ENCODE measurements at places on chromosomes 6 and 20.

DNA sequence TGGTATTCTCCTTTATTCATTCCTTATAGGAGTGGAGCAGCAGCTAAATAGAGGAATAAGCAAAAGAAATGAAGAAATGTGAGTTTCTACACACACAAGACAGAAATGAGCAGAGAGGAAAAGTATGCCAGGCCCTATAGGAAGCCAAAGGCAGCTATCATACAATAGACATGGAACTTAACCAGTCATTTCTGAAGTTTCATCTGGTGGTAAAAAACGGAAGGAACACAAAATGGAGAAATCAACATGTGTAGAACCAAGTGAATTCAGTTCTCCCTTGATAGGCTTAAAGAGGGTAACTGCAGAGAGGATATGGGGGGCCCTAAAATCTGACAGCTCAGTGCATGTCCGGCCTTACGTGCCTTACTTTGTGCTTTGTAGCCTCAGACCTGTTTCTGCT, 44.6 kb downstream of the TSBP1 start:
- no peak for DNase-seq

DNA sequence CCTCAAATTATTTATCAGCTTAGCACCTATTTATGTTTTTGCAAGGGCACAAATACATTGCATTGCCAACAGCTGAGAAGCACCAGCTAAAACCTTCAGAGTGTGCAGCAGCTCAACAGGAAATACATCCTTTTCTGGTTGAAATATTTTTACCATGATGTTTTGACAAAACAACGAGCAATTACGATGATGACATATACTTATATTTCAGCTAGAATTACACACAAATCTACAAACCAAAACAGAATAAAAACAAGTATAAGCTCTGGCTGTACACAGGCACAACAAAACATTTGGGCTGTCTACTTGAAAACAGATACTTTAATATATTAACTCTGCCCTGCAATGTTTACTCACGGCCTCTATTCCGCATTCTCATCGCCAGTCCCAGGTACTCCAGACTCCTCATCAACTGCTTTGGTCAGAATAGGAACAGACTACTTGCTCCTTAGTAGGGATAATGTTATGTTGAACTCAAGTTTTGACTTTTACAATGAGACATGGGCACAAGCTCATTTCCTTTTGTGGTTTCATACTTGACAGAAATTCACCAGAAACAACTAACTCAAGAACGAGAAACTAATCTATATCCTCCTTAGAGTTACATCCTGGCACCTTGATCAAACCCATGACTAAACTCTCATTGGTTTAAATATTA, 377.6 kb downstream of the ESR1 start:
- no peak for DNase-seq

DNA sequence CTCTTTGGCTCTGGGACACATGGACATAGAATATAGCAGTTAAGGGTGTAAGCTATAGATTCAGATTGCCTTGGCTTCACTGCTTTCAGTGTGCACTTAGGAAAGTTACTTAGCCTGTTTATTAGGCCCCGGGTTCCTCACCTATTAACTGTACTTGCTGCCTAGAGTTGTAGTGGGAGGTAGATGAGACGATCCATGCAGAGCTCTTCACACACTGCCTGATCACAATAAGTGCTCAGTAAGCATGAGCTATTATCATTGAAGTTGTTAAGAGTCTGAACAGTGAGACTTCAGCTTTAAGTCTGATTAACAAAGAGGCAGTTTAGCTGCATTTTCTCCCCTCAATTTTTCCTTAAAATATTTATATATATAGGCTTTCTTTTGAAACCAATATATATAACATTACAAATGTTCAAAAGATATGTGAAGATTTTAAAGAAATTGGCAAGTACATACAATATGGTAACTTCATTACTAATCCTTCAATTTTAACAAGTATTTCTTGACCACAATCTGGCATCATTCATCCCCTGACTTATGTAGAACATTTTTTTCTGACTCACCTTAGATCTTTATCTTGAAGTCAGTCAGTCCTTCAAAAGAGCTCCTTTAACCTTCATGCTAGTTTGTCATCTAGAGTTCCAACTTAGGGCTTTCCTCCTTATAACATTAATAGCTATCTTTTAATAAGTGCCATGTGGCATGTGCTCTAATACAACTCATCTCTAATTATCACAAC, 20.5 kb upstream of the SUPT3H start:
- DNase-seq: no peak

DNA sequence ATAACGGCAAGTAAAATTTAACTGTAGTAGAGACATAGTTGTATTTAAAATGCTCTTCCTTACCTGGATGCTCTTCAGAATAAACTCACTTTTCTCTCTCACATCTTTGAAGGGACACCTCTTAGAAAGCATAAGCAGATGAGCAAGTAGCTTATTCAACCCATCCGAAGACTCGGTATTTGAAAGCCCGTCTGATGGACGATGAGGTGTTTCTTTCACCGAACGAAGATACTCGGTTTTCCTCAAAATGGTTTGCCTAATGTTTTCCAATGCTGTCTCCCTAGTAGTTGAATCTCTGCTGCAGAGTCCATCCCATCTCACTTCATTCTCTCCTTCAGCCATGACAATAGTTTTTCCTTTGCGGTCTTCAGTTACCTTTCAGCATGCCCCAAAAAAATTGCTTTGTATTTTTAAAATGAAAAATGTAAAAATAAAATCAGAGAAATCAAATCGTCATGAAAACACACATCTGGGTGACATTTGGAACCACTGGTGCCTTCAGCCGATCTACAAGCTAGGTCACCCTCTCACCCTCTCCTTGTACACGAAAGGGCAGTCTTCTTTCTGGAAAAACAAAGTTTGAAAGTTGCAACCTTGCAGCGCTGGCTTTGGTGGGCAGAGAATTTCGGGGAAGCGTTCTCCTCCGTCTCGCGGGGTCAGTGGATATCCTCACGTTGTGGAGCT, 772 bp downstream of the SESN1 start:
- no peak for DNase-seq

- no peak for DNase-seq
These were observed 165.5 kb upstream of the BMP5 start for GRCh38 chr6:56040889-56041301.

DNA sequence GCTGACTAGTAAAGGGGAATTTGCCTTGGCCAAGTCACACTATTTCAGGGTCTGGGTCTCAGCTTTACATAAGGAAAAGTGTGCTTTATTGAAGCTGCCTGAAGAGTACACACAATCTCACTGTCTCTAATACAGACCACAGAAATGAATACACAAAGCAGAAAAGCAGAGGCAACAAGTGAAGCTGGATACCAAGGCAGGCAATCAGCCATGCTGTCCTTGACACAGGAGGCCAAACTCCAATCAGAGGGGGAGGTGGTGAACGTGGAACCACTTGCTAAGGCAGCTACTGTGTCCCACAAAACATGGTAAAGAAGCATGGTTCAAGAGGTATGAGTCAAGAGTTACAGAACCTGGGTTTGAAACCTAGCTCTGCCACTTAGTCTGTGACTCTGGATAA, 21.8 kb upstream of the CCND3 start:
- DNase-seq: no peak

GRCh38 chr6:41162687-41163418, at the start of gene TREM2:
TREM2 (minus strand) TSS chr6:41163116; CDS start chr6:41163082, 34 bp downstream.
- DNase-seq: no peak

GRCh38 chr6:18302561-18303439, 38.5 kb upstream of the DEK start:
- no peak for DNase-seq

DNA sequence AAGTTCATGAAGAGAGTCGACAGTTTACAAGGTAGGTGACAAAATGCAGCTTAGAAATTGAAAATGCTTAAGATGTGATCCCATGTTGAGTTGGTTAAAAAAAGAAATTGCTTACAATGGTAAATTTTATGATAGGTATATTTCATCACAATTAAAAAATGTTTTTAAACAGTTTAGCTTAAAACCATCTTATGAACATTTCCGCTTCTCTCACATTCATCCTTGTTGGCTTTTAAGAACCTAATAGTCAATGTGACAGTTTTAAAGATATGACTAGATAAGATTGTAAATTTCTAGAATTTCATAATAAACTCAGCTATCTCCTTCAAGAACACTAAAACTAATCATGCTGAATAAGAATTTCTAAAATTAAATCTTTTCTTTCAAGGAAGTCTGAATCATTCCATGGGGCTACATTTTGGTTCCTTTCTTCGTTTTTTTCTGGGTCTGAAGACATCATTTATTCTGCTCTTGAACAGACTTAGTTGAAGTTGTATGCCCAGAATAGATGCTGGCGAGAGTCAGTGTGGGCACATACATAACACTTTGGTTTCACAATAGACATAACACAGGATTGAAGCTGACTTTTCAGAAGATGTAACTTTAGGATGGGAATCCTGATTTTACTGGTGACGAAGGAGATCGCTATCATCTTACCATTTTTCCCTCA, 35.9 kb upstream of the LTV1 start:
- DNase-seq: no peak

DNA sequence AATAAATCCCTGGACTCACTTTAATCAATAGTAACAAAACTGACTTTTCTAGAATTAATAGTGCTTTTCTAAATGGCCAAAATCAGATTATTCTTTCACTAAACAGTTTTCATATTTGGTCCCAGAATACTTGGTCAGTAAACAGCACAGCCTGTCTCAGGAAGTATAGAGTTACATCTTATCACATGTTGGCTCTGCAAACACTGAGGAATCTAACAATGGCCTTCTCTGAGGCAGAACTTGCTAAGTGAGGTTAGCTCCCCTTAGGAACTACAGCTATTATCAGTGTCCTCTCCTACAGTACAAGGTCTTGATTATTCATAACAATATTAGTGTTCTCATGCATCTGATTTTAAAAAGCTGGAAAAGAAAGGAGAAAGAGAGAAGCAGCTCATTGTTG, 1622.8 kb downstream of the HACE1 start:
- DNase-seq: no peak

GRCh38 chr6:89298680-89299465, 16.2 kb downstream of the GABRR2 start:
- DNase-seq: peak; percentile 11

GRCh38 chr6:87243812-87244211, 78.6 kb upstream of the SMIM8 start:
- DNase-seq: no peak

- no peak for DNase-seq
These were observed 7.3 kb upstream of the GPR63 start for GRCh38 chr6:96844530-96844929.

- no peak for DNase-seq
These were observed 101.4 kb downstream of the SLX4IP start for GRCh38 chr20:10536531-10536930.

GRCh38 chr6:43582911-43583310, 6.9 kb downstream of the POLH start:
- DNase-seq: no peak

DNA sequence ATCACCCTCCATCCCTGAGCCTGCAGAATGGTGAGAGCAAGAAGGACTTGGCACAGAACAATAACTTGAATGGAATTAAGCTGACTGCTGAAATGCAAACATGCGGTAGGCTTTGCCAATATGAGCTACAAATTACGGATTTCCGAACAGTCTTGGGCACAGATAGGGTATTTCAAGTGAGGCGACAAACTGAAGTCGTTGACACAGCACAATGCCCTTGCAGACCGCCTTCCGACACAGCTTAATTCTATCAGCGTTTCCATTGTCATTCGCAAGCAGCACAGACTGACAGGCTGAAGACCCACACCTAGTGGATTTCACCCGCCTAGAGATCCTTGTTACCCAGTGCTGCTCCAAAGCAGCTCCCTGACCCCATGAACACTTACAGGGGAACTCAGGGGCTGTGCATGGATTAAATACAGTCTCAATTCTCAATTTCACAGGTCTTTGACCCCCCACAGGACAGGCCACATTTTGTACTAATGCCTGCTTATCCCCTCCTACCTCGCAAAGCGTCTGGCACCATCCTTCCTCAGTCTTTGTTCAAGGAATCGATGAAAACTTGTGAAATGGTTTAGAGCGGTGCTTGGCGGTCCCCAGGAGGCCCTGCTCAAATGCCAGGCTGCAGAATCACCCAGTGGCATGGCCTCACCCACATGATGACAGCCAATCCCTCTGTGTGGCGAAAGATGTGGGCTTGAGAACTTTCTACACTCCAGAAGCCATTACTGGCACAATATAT, 34.6 kb downstream of the RAMACL start:
- no peak for DNase-seq

DNA sequence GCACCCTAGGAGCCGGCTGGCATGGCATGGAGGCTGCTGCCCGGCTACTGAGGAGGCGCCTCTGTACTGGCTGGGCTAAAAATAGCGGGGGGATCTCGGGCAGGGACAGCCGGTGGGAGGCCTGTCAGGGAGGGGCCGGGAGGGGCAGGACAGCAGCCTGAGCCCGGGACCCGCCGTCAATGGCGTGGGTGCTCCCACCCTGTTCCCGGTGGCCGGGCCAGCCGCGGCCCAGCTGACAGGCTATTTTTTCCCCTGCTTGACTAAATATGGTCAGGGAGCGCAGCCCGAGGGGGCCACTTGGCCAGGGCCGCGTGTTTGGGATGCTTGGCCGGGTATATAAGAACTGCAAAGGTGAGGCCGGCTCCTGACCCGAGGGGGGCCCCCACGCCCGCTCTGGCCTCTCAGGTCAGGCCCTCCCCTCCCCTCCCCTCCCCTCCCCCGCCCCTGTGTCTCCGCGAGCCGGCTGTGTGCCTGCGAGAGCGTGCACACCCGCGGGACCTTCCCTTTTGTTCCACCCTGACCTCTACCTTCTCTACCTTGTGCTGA, 74.4 kb upstream of the GATA5 start:
- no peak for DNase-seq
